ENCODE measurements at places on chromosomes 11 and 22.

DNA sequence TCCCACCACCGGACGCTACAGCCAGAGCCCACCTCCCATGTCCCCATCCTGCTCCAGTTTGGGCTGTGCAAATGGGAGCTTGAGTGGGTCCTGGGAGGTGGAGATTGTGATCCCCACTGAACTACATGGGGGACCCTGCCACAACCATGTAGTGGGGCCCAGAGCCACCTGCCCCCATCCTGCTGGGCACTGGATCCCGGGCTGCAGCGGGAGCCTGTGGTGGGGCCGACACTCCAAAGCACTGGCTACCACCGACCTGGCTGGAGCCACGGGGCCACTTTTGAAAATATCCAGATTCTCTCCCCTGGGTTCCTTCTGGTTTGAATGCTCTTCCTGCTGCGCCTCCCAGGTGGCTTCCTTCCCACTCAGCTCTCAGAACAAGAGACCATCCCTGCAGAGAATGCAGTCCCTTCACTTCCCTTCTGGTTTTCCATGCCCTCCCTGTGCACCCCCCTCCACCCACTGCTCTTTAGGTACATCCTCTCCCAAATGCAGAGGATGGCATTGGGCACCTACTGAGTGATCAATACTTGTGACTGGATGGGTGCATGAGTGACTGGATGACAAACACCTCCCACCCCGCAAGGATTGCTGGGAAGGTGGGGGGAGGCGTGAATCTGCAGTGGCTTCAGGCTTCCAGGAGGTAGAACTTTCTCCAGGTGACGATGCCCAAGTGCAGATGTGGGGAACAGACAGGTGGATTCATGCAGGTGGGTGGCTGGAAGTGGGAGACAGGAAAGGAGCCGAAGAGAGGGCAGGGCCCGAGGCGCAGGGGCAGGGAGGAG lies 846 bp upstream of the UNC93B1 start:
- DNase-seq: no peak

GRCh38 chr22:44819966-44820631 lies 67.7 kb downstream of the ARHGAP8 start:
- DNase-seq: no peak

DNA sequence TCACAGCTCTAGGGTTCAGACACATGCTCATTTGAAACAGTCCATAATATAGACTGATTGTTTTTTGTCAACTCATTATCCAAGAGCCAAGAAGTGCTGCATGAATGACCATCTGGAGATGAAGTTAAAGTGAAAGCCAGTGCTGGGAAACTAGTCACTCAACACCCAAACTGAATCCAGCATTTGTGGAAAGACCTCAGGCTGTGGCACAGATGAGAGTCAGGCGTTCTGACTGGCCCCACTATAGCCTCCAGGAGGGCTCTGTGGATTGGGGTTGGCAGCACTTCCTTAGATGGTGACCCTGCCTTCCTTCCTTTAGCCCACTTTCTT lies 2.1 kb downstream of the FEZ1 start:
- DNase-seq: no peak

GRCh38 chr11:75063741-75064314 lies 32.8 kb downstream of the OR2AT4 start:
- no peak for DNase-seq

GRCh38 chr11:16166571-16166970 lies 189.8 kb downstream of the SOX6 start:
- DNase-seq: no peak

GRCh38 chr11:122772945-122773344 lies 65.4 kb upstream of the CRTAM start:
- no peak for DNase-seq

DNA sequence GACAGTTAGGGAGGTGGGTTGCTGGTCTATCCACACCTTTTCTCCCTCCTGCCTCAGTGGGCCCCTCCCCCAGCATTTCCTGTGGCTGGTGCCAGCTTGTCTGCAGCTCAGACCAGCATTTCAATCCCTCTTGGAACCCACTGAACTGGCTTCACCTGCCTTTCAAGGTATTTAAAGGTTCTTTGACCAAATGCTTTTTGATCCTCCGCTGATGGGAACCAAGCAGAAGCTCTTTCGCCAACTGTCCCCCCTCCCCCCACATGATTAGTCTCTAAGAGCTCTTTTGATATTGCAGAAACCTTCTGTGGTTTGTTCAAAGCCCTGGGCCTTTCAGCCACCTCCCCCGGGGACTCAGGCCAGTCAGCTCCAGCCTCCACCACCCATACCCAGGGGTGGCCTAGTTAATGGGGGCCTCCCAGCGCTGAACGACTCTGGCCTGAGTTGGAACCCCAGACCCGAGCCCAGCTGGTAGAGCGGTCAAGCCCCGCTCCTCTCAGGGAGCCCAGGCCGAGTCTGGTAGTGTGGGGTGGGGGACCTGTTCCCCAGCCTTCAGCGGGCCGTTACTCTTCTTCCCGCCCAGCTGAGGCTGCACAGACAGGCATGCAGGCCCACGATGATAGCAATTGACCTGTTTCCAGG lies 6.0 kb upstream of the SYT7 start:
- no peak for DNase-seq

- DNase-seq: no peak
Measured at GRCh38 chr11:111510311-111510710, 1.9 kb downstream of the BTG4 start.

DNA sequence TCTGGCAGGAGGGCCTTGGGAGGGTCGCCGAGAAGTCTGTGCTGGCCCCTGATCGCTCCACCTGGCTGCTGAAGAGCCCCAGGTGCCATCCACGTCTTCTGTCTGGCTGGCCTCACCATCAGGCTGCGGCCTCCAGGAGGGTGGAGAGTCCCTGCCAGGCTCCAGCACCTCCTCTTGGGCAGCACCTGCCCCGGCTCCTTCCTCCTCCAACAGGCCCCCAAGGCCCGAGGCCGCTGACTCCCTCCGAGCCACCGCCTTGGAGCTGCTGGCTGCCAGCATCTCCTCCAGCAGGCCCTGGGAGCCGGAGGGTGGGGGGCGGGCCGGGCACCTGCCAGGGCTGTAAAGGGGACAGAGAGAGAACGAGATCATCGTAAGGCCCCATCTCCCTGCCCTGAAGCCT lies 22.3 kb downstream of the TNKS1BP1 start:
- DNase-seq: no peak

DNA sequence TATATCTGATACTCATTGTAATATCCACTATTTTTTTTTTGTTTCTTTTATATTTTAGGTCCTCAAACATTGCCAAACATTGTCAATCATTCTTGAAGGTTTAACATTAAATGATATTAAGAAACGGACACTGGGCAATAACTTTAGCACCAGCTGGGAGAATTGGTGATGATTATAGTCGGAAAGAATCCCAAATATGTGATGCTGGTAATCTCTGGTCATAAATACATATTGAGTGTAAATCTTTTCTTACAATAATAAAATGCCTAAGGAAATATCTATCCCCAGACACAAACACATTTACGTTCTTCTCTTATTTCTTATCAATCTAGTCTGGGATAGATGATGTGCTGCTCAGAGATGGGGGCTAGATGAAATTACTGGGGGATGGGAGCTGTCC lies 25.2 kb downstream of the OR51E2 start:
- DNase-seq: no peak

DNA sequence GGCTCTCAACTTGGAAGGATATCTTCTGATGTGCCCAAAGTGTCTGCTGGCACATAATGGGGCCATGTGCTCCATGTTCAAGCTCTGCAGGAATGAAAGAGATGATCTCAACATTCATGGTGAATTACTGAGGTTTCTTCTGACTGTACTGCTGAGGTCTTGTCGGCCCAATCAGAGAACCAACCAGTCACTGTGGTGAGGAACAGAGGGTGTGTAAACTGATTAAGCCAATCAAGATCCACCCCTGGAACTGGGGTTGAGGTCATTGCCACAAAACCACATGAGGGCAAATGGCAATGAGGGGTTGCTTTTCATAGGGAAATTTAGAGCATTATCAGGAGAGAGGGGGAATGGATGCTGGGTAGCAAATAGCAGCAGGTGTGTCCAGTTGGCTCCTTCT lies 152.3 kb upstream of the RAG2 start:
- DNase-seq: no peak

GRCh38 chr11:1075341-1075911 lies 752 bp downstream of the MUC2 start:
- no peak for DNase-seq

DNA sequence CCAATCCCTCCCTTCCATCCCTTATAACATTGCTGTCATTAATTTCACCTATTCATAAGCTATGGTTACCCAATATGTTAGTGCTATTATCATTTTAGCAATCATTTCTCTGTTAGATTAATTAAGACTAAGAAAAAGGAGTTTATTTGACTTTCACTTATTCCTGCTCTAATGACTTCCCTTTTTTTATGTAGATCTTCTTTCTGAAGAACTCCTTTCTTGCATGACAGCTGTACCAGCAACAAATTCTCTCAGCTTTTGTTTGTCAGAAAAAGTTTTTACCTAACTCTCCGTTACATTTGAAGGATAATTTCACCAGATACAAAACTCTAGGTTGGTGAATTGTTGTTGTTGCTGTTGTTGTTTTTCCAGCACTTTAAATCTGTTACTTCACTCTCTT lies 28.6 kb upstream of the OR8B8 start:
- DNase-seq: no peak

DNA sequence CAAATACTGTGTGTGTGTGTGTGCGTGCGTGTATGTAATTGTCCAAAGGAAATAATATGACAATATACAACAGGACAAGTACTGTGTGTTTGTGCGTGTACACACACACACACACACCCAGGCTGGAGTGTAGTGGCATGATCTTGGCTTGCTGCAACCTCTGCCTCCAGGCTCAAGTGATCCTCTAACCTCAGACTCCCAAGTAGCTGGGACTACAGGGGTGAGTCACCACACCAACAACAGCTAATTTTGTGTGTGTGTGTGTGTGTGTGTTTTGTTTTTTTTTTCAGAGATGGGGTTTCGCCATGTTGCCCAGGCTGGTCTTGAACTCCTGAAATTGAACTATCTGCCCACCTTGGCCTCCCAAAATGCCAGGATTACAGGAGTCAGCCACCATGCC lies 61.5 kb downstream of the NUP98 start:
- no peak for DNase-seq

DNA sequence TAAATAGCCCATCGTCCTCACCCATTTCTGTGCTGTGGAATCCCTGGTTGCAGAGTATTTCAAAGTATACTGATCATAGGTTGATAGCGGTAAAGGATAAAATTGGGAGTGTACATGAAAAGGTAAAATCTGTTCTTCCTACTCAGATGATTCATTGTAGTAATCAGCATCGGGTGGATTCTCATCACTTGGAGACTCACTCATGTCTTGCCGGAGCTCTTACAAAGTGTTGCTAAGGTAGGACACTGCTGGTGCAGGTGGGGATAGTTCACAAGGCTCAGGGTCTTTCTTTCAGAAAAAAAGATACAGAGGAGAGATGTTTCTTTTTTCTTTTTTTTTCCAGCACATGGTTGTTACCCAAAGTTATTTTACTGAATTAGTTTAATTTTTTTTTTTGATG lies 84.8 kb downstream of the MTNR1B start:
- DNase-seq: no peak

- DNase-seq: no peak
Measured at GRCh38 chr11:44906649-44907048, 44.0 kb downstream of the TP53I11 start.

DNA sequence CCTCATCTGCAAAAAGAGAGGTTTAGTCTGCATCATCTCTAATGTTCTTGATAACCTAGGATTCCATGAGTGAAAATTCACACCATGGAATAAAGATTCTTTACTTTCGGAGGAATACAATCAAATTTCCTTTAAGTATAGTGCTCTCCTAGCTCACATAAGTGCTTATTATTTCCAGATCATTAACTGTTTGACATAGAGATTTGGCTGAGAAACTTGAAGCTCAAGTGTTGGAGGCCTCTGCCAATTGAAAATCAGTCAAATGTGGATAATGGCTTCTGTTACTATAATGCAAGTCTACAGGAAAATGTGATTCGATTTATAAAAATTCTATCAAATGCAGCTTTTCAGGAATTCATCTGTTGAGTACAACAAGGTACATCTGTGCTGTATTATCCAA lies 144.6 kb downstream of the KIF18A start:
- no peak for DNase-seq

DNA sequence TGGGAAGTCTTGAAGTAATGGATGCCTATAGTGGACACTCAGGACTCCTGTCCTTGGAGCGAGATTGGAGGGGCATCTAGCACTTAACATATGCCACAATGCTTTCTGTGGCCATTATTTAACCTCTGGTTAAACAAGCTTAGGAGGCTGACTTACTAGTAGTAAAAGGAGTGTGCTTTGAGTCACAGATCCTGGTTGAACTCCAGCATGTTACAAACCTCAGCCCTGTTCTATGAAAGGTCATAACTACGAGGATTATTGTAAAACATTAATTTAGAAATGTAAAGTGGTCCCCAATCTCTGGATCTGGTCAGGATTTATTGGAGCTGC lies 1.1 kb upstream of the LBHD1 start:
- DNase-seq: no peak

- DNase-seq: no peak
Measured at GRCh38 chr22:39994566-39995392, at the start of gene FAM83F. FAM83F (plus strand) TSS chr22:39994954; CDS start chr22:39995043, 89 bp downstream.

DNA sequence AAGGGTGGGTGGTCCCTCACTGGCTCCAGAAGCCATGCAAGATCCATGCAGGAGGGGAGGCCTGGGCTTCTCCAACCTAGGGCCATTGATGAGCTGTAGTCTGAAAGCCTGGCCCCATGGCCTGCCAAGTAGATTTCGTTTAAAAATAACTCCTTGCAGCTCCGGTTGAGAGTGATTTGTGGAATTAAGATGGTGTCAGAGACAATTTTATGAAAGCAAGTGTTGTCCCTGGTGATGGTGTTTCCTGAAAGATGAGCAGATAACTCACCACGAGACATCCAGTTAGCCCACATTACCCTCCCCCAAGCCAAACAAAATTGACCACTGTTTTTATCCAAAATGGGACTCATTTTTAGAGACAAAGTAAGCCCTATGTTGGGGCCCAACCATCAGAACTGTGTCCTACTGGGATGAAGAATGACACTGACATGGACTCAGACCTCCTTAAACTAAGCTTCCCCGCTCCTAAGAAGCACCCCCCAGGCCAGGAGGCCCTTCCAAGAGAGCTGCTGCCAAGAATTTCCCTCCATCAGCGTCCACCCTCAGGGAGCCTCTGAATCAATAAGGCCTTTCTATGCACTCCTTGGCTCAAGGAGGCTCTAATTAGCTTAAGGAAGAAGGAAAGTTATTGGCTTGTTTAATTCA lies 174.2 kb upstream of the NCAM1 start:
- no peak for DNase-seq

DNA sequence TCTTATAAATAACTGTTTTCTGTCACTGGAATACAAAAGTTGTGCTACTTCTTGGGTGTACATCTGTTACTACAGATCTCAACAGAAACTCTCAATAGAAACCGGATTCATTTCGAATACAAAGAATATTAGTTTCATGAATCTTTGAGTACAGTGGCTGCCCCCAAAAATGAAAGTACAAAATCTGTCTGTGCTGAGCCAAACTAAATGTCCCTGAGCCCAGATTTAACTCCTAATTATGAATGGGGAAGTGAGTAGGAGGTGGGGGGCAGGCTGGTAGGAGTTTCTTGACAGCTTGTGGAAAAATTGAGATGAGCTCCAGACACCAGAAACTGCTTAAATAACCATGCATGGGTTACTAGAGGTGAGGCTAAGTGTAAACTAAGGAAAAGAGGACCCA lies 41.6 kb downstream of the PITPNB start:
- no peak for DNase-seq

- no peak for DNase-seq
Measured at GRCh38 chr11:70826541-70827335, 425.6 kb downstream of the SHANK2 start.

Measured in activated T-helper 1 cell treated with Interleukin-2 at 50 U/mL for 16 hours (primary cell).